ENCODE measurements at places on chromosomes 2 and 18.

DNA sequence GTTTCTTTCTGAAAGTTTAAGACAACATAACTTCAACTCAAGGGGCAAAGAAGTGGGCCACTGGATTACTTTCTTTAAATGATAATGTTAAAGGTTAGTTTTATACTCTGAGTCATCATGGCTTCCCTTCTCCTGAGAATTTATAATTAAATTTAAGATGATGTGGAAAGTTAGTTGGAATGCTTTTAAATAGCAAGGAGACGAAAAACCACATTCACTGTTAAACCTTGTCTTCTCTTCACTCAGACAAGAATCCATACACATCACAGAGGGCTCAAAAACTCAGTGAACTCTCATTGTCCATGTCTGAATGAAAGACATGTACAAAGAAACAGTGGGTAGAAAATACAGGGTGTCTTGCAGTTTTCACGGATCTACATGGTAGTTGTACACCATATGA lies 65.6 kb downstream of the COL5A2 start:
- DNase-seq, result no peak

DNA sequence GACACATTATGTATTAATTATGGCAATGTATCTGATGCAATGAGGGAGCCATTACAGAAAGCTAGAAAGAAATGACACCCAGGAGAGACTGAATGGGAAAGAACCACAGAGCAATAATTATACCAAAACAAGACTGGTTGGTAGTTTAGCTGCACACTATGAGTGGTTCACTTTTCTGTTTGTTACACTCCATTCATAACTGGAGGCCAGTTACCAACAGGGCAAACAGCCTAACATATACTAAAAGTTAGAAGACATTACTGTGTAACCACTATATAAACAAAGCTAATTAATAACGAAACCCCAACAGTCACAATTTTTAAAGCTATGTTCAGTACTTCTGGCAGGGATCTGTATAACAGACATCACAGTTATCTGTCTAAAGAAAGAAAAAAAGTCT lies 49.4 kb downstream of the NBAS start:
- DNase-seq, result no peak

GRCh38 chr2:9699139-9700108 lies 68.6 kb upstream of the YWHAQ start:
- no peak for DNase-seq

DNA sequence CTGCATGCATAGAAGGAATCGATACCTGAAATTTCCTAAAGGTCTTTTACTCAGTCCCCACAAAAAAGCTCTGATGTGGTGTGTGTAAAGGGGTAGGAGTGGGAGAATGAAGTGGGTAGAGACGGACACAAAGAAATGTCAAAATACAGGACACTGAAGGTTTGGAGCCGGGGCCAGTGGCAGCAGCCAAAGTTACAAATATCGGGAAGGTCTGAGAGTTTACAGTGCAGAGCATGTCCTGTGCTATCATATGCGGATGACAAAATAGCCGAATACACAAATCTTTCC lies 89.9 kb upstream of the STON1 start:
- DNase-seq, result no peak

GRCh38 chr2:112767693-112768330 lies 3.4 kb upstream of the CKAP2L start:
- DNase-seq, result no peak

GRCh38 chr2:229852565-229852964 lies 69.2 kb downstream of the TRIP12 start:
- DNase-seq, result no peak

DNA sequence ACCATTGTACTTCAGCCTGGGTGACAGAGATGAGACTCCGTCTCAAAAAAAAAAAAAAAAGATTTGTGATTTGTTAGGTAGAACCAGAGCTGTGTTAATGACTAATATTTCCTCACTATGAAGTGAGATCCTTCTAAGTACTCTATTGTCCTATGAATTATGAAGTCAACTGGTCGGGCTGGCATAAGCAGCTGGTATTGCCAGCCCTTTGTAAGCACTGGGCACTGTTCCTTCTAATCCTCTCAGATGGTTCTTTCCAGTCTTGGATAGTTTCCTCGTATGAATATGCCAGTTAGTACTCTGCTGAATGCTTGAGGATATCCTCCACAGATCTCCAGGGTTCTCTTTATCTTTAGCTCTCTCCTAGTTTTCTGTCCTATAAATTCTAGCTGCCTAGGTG lies 223.1 kb upstream of the SP5 start:
- no peak for DNase-seq

GRCh38 chr2:129502781-129503180 lies 476.7 kb upstream of the RAB6C start:
- DNase-seq, result no peak

DNA sequence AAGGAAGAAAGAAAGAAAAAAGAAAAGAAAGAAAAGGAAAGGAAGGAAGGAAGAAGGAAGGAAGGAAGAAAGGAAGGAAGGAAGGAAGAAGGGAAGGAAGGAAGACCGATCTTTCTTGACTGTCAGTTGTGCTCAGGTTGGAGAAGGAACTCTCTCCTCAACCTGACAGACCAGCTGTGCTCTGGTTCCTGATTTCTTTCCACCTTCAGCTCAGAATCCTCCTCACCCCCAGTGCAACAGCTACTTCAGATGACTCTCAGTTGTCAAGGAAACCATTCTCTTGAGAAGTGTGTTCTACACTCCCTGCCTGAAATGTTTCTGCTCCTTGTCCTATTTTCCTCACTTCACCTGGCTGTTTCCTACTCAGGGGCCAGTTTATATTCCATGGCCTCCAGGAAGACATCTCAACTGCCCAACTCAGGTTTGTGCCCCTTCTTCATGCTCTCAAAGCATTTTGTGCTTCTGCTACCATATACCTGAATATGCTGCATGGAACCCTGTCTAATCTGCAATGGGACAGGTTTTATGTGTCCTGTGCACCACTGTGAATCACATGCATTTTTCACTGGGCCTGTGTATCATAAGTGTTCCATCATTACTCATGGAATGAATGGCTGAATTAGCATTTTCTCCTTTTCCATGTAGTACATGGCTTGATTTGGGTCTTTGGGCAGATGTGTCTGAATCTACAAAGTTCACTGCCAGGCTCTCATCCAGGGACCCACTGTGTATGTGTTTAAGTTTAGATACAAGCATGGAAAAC lies 32.8 kb upstream of the DOCK10 start:
- no peak for DNase-seq

Data from NCI-H1694 (cell line).